ENCODE measurements at places on chromosomes 11 and 22.

GRCh38 chr11:126886636-126887035 lies 113.9 kb downstream of the KIRREL3 start:
- no peak overlapping the region for H3K27ac ChIP-seq
- no peak for DNase-seq
- H3K27me3 ChIP-seq: no peaks in the 10 kb centered on the region
- no peaks in the 10 kb centered on the region for H3K36me3 ChIP-seq
- H3K4me3 ChIP-seq: no peak overlapping the region

GRCh38 chr11:41134971-41135370 lies 324.5 kb downstream of the LRRC4C start:
- H3K36me3 ChIP-seq: no peaks in the 10 kb centered on the region
- no peaks in the 10 kb centered on the region for H3K27me3 ChIP-seq
- H3K27ac ChIP-seq: no peak overlapping the region
- no peaks in the 10 kb centered on the region for H3K4me1 ChIP-seq

DNA sequence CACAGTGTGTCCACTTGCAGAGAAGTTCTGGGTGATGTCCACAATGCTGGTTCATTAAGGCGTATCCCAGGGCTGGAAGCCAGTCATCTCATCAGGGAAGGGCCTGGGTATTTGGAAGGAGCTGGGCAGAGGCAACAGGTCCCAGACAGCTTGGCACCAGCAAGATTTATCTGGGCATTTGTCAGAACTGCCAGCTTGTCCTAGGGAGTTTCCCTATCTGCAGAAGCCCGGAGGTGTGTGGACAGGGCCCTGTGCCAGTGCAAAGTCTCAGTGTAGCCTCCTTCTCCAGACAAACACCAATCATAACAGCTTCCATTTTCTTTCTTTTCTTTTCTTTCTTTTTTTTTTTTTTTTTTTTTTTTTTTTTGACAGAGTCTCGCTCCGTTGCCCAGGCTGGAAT lies 125.3 kb upstream of the TIMP3 start:
- H3K4me3 ChIP-seq: no peak overlapping the region
- H3K36me3 ChIP-seq: no peaks in the 10 kb centered on the region

GRCh38 chr22:37549704-37550059 lies 10.6 kb upstream of the CDC42EP1 start:
- H3K4me1 ChIP-seq: peaks cover 75% of the 10 kb centered on the region
- peak overlapping the region; percentile 33 for H3K27ac ChIP-seq
- no peak overlapping the region for H3K4me3 ChIP-seq
- no peaks in the 10 kb centered on the region for H3K36me3 ChIP-seq

GRCh38 chr22:50030297-50031188 lies 18.0 kb upstream of the IL17REL start:
- peak; percentile 51 for DNase-seq
- H3K4me1 ChIP-seq: peaks cover 5% of the 10 kb centered on the region
- H3K27ac ChIP-seq: no peak overlapping the region
- H3K36me3 ChIP-seq: no peaks in the 10 kb centered on the region
- H3K27me3 ChIP-seq: peaks cover 16% of the 10 kb centered on the region

DNA sequence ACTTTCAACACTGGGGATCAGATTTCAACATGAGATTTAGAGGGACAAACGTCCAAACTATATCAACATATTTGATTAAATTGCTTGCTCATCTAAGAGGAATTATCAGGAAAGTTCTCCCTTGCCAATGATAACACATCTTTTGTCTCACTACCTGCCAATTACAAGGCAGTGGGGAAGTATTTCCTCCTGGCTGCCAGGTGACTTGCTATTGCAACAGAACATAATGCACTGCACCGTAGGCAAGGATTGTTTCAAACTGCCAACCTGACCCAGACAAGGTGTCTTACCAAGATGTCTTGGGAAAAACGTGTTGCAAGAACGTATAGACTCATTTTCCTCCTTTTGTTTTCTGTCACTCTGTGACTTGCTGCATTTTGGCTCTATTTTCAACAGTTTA lies 711.6 kb downstream of the METTL15 start:
- no peaks in the 10 kb centered on the region for H3K27me3 ChIP-seq
- no peak overlapping the region for H3K4me3 ChIP-seq
- no peaks in the 10 kb centered on the region for H3K4me1 ChIP-seq
- no peak for DNase-seq
- H3K27ac ChIP-seq: no peak overlapping the region

All from heart left ventricle (tissue), 16 donors.